ENCODE measurements at places on chromosomes 1 and 21. TPM values are rescaled to one million over a fixed set of nuclear protein-coding genes. Genes with fewer than 3 reads are reported as not detected.

The SLAMF9 gene
- 0.68 TPM for total RNA-seq

The WNT9A gene
- total RNA-seq = 6.9 TPM

The TMEM79 gene
- total RNA-seq = 7.5 TPM

The ZNF683 gene
- total RNA-seq = not detected

The LCE3D gene
- total RNA-seq = 3.4 TPM

The PRRX1 gene
- total RNA-seq = not detected

The BTBD19 gene
- total RNA-seq = 2.6 TPM

The A3GALT2 gene
- total RNA-seq = not detected

The ATAD3C gene
- total RNA-seq = not detected

The CYP4B1 gene
- total RNA-seq = not detected

The IFT25 gene
- total RNA-seq = 30.1 TPM

The PLEKHA6 gene
- 36.3 TPM for total RNA-seq

The CLCA4 gene
- not detected for total RNA-seq

The ATP6V1G3 gene
- total RNA-seq = not detected

The LIPI gene
- not detected for total RNA-seq

The CFHR4 gene
- not detected for total RNA-seq

The ARHGEF16 gene
- total RNA-seq = 5.1 TPM

The CELA2A gene
- total RNA-seq = not detected
